ENCODE measurements at places on chromosomes 6 and 20. TPM values are rescaled to one million over a fixed set of nuclear protein-coding genes. Genes with fewer than 3 reads are reported as not detected.

DNA sequence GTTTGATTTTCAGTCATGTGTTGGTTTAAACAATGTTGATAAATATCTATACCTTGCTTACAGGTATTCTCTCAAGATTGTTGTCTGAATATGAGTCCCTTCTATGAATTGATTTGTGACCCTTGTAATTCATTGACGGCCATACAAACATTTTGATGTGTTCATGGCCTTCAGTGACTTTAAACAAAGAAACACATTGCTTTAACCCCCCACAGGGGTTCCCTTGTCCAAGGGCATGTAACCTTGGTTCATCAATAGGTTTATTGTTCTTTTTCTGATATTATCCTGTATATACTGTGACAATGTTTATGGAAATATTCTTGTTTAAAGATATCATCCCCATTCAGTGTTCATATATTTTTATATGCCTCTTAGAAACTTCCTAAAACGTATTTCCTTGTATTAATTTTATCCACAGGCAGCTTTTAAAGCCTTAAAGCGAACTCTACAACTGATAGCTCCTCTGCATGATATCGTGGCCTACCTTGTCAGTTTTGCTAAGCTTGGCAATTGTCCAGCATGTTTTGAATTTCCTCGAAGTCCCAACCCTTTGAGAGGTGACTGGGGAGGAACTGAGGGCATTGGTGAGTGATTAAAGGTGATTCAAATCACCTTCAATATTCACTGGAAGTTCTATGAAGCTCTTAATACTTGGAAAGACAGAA, 87.0 kb downstream of the CD164 start:
- DNase-seq: no peak

FKBP1C gene
- total RNA-seq: 0.75 TPM

GRCh38 chr6:92647630-92648029, 771.7 kb downstream of the EPHA7 start:
- DNase-seq: no peak

MYT1 gene
- not detected for total RNA-seq

GRCh38 chr6:144131248-144131709, 19.0 kb upstream of the STX11 start:
- DNase-seq: no peak

DNA sequence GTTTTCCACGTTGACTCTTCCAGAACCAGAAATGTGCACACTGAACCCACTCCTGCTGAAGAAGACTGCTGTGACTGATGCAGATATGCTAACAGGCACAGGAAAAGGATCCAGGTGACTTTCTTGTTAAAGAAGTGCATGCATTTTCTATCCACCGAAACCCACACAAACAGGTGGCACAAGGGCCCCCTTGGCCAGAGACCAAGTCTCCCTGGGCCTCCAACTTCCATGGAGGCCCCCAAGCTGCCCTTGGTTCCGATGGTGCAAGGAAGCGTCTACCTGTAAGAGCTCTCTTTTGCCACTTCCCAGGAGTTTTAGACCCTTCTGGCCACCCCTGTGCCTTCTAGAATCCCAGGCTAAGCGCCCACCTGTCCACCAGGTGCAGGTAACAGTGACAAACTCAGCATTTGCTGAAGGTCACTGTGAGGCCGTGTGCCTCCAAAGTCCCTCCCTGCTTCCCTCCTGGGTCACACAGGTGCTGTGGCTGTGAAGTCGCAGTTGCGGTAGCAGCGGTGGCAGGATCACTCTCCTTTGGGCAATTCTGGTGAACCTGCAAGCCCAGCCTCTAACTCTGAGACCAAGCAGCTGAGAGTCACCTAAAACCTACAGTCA, 134.8 kb downstream of the PXDC1 start:
- no peak for DNase-seq

- DNase-seq: no peak
Observed at GRCh38 chr6:167569041-167569805, 244.3 kb downstream of the TTLL2 start.

- no peak for DNase-seq
Observed at GRCh38 chr20:38573413-38573812, 7.6 kb upstream of the ADIG start.

FOXA2 gene
- total RNA-seq: not detected

- no peak for DNase-seq
Observed at GRCh38 chr6:16759181-16759645, 2.0 kb downstream of the ATXN1 start.

SKIC2 gene
- total RNA-seq: 61.2 TPM

DNA sequence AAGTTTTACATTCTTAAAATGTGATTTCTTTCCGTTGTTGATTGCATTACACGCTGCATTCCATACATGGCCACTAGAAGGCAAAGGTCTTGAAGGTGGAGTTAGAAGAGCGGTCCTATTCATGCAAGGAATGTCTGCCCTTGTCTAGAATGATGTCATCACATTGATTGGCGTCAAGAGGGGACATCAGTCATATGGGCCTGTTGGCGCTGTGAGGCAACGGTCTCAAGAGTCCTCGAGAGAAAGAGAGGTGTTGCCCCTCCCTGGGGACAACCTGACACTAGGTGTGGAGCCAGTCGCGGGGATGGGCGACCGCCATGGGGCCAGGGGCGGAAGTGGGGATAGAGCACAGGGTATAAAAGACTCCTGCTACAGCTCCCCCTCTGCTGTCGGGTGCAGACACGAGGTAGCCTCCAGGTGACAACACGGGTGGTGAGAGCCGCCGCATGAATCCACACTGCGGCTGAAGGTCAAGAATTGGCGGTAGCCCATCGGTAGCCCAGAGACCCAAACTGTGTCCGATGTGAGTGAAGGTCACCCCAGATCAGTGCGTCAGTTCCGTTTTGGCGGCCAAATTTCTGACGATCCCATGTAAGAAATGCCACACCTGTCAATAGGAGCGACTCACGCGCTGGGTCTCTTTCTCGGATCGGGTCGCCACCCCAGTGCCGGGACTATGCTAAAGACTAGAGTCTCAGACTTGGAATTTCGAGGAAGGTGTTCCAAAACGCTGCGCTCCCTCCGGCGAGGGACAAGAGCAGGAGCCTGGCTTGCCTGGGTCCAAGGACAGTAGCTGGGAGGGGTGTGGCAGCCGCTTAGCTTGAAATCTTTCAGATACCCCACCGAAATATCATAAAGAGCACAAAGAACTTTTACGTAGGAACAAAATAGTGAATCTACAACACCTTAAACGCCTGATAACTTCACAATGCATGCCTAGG, 93.2 kb upstream of the ZNF184 start:
- no peak for DNase-seq

ARMC12 gene
- total RNA-seq: 1.8 TPM

DNA sequence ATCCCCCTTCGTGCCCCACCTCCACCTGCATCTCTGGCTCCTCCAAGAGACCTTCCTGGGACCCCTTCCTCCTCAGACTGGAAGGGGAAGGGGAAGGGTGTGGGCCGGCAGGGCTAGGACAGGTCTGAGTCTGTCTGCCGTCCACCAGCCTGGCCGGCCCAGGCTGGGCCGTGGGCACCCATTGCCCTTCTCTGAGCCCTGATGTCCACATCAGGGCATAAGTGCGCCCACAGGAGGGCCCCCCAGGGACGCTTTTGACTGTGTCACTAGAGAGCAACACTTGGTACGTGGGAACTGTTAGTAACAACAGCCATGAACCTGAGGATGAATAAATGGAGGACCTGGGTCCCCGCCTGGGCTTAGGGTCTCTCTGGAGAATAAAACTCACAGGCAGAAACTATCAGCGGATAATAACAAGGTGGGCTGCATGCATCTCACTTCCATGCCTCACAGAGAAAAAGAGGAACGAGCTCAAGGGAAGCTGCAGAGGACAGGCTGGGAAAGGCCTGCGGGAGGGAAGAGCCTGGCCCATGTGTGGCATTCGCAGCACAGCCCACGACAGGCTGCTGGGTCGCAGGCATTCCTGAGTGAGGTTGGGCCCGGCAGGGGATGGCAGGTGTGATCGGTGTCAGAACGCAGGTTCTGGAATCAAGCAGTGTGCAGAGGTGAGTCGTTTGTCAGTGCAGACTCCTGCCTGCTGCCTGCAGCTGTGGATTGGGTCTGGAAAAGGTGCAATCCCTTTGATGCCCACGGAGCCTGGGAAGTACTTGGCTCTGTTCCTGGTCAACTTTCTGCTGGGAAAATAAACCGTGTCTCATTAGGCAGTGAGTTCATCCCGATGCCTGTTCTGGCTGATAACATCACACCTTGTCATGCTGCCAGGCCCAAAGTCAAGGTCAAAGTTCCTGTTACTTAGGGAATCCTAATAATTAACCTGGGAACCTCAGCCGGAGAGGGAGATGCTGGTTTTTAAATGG, 60.9 kb downstream of the BCAS4 start:
- no peak for DNase-seq
